WTC11 (cell line): ENCODE measurements at places on chromosomes 16 and 17. TPM values are rescaled to one million over a fixed set of nuclear protein-coding genes. Genes with fewer than 3 reads are reported as not detected.

KRTAP9-8 gene
- total RNA-seq: not detected in 3 replicates

OR2C1 gene
- total RNA-seq: not detected in 3 replicates

TBX2 gene
- total RNA-seq: 0.09 to 0.41 TPM (median 0.21 TPM) in 3 replicates

MPP2 gene
- 29.3 to 31.4 TPM (median 29.9 TPM) in 3 replicates for total RNA-seq

GRCh38 chr16:51875834-51876600 is 670.9 kb downstream of the TOX3 start:
- DNase-seq: peak; percentile 17
- H3K4me1 ChIP-seq: peaks cover 53% of the 10 kb centered on the region
- no peaks in the 10 kb centered on the region for H3K36me3 ChIP-seq
- H3K27ac ChIP-seq: no peak overlapping the region

- H3K4me1 ChIP-seq: peaks cover 17% of the 10 kb centered on the region
- H3K27ac ChIP-seq: no peak overlapping the region
- H3K4me3 ChIP-seq: no peak overlapping the region
Measured at GRCh38 chr16:66322174-66322573, 44.3 kb upstream of the CDH5 start.

DNA sequence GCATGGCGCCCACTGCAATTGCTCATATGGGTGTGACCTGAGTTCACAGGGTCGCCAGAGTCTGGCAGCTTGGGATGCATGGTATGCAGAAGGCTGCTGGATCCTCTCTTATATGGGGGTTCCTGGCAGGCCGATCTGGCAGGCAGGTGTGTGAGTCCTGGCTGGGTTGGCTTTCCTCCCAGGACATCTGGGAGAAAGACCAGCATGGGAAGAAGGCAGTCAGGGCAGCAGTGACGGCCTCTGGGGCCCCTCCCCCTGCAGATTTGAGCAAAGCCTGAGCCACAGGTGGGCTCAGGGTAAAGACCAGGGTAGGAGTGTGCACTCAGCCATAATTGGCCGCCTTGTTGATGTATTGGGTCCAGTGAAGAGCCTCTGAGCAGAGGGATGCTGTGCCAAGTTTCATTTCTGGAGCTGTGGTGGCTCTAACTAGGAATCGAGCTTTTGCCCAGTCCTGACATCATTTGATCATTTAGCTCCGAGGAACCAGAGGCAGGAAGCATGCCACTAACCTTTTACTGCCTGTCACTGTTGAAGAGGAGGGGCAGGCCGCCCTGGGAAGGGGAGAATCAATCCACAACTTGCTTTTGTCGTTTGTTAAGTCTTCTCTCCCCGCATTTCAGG is 174.3 kb downstream of the CCDC182 start:
- DNase-seq: no peak
- H3K36me3 ChIP-seq: no peaks in the 10 kb centered on the region
- peaks cover 14% of the 10 kb centered on the region for H3K4me1 ChIP-seq
- H3K27me3 ChIP-seq: no peaks in the 10 kb centered on the region

GRCh38 chr17:14323522-14323981 is 22.7 kb downstream of the HS3ST3B1 start:
- H3K4me1 ChIP-seq: peaks cover 64% of the 10 kb centered on the region
- no peak overlapping the region for H3K4me3 ChIP-seq
- peaks cover 2% of the 10 kb centered on the region; the same call in 1 of the 2 replicates for H3K36me3 ChIP-seq
- H3K27ac ChIP-seq: no peak overlapping the region
- DNase-seq: no peak
